Bladder microvascular endothelial cell (primary cell): ENCODE measurements at places on chromosomes 16 and 17. TPM values are rescaled to one million over a fixed set of nuclear protein-coding genes. Genes with fewer than 3 reads are reported as not detected.

Gene C16orf96
- under 0.01 TPM in 1 of 2 replicates, not detected in the other for total RNA-seq

Gene C17orf113
- total RNA-seq, result 0.16 and 0.25 TPM in 2 replicates

Gene PYY
- not detected in 2 replicates for total RNA-seq

Gene PPM1E
- total RNA-seq, result under 0.01 and 0.06 TPM in 2 replicates

Gene CLEC19A
- total RNA-seq, result not detected in 2 replicates

Gene GNAO1
- total RNA-seq, result not detected in 2 replicates

Gene MYH3
- total RNA-seq, result under 0.01 and 0.88 TPM in 2 replicates

Gene HOXB6
- total RNA-seq, result 9.9 and 10.2 TPM in 2 replicates

Gene VWA3A
- total RNA-seq, result not detected in 2 replicates

Gene ZG16
- total RNA-seq, result not detected in 2 replicates

Gene SYT17
- 1.4 and 1.5 TPM in 2 replicates for total RNA-seq

Gene TOM1L1
- total RNA-seq, result 0.57 and 0.97 TPM in 2 replicates

Gene DHRS7C
- not detected in 2 replicates for total RNA-seq

Gene NPIPB6
- total RNA-seq, result not detected in 2 replicates

Gene CASKIN1
- 0.50 TPM in 1 of 2 replicates, not detected in the other for total RNA-seq

Gene CDRT15
- total RNA-seq, result not detected in 2 replicates

Gene TCAP
- 0.49 and 0.63 TPM in 2 replicates for total RNA-seq

Gene STH
- not detected in 2 replicates for total RNA-seq

Gene TOB1
- total RNA-seq, result 2.9 and 6.4 TPM in 2 replicates

Gene SPNS2
- total RNA-seq, result 109 and 135 TPM in 2 replicates

Gene TP53TG3F
- not detected in 2 replicates for total RNA-seq

Gene PROCA1
- 0.57 and 1.1 TPM in 2 replicates for total RNA-seq

Gene NGFR
- total RNA-seq, result not detected in 2 replicates

Gene BRIP1
- total RNA-seq, result 6.2 and 10.3 TPM in 2 replicates

Gene ENPP7
- not detected in 2 replicates for total RNA-seq

Gene GAST
- total RNA-seq, result not detected in 2 replicates

Gene KCNH6
- total RNA-seq, result 0.06 TPM in 1 of 2 replicates, not detected in the other

Gene CACNG3
- total RNA-seq, result not detected in 2 replicates

Gene GUCY2D
- not detected in 2 replicates for total RNA-seq

Gene KRTAP3-2
- 0.16 TPM in 1 of 2 replicates, not detected in the other for total RNA-seq

Gene KRTAP4-3
- not detected in 2 replicates for total RNA-seq

Gene SSTR5
- 0.16 and 0.50 TPM in 2 replicates for total RNA-seq

Gene TEKT5
- total RNA-seq, result not detected in 2 replicates

Gene TSPOAP1
- total RNA-seq, result under 0.01 TPM in 1 of 2 replicates, not detected in the other

Gene CCL5
- under 0.01 and 1.8 TPM in 2 replicates for total RNA-seq

Gene UTS2R
- not detected in 2 replicates for total RNA-seq

Gene MAP2K6
- 2.9 and 4.7 TPM in 2 replicates for total RNA-seq

Gene CD300A
- total RNA-seq, result not detected in 2 replicates

Gene CCL4L2
- not detected in 2 replicates for total RNA-seq

Gene CDRT15L2
- not detected in 2 replicates for total RNA-seq

Gene CAMTA2
- 6.5 and 14.0 TPM in 2 replicates for total RNA-seq

Gene CTRB1
- total RNA-seq, result not detected in 2 replicates

Gene SDK2
- not detected in 2 replicates for total RNA-seq

Gene AMZ2
- total RNA-seq, result 37.9 and 38.2 TPM in 2 replicates

Gene ABCA8
- total RNA-seq, result under 0.01 and 0.25 TPM in 2 replicates

Gene PRCD
- total RNA-seq, result 0.38 and 0.49 TPM in 2 replicates

Gene ABCC6
- 0.38 TPM in 1 of 2 replicates, not detected in the other for total RNA-seq

Gene SCARF1
- total RNA-seq, result 82.4 and 99.5 TPM in 2 replicates

Gene MAPT
- total RNA-seq, result under 0.01 and 0.13 TPM in 2 replicates

Gene ACAP1
- total RNA-seq, result not detected in 2 replicates

Gene GDE1
- 34.0 and 36.7 TPM in 2 replicates for total RNA-seq

Gene IRX5
- total RNA-seq, result 0.16 and 0.63 TPM in 2 replicates

Gene GCGR
- not detected in 2 replicates for total RNA-seq

Gene GSPT1
- 35.8 and 87.2 TPM in 2 replicates for total RNA-seq

Gene KRT14
- 0.31 TPM in 1 of 2 replicates, not detected in the other for total RNA-seq
